ENCODE measurements at places on chromosomes 1 and 21.

DNA sequence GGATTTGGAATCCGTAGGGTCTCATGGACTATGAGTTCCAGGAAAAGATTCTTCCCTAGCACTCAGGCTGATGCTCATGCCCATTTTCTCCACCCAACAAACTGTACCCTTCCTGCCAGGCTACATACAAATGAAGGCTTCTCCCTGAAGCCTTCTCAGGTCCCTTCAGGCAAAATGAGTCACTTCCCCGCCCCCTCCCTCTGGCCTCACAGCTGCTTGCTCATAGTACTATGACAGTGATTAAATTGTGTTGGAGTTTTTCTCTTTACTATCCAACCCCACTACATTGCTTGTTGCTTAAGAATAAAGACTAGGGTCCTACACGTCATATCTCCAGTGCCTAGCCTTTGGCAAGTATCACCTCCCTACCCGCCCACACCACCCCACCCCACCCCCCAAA lies 207.6 kb upstream of the NFIA start:
- DNase-seq = no peak

DNA sequence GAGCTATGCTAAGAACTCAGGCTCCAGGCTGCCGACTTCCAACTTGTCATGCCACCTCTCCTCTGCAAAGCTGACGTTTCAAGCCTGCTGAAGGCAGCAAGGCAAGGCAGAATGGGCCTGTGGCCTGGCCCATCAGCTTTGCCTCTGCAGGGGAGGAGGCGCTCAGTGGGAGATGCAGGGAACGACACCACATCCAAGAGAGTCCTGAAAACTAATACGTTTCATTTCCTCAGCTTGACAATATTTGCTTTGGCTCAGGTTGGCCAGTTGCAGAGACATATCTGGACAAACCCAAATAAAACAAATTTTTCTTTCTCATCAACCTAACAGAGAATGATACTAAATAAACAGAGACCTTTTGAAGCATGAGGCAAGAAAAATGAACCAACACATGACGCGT lies 35.3 kb downstream of the BEND5 start:
- no peak for DNase-seq

DNA sequence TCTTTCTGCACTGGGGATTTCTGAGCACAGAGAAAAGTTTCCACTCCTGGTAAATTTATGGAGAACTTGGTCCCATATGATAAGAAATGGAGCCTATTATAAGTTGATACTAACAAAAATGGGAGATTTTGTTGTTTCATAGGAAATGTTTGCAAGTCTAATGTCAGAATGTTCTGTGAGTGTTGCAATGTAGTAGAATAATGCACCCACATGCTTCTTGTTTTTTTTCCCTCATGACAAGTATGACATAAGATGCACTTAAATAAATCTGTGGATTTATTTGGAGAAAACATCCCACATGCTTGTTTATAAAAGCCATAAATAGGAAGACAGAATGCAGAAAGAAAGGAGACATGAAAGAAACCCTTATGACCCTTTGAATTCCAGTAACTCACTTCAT lies 50.8 kb upstream of the KCNJ6 start:
- DNase-seq = no peak

- DNase-seq = no peak
Measured at GRCh38 chr21:37061926-37062592, 10.8 kb downstream of the PIGP start.

GRCh38 chr21:34129039-34129891 lies 55.9 kb downstream of the MRPS6 start:
- peak; percentile 62 for DNase-seq

DNA sequence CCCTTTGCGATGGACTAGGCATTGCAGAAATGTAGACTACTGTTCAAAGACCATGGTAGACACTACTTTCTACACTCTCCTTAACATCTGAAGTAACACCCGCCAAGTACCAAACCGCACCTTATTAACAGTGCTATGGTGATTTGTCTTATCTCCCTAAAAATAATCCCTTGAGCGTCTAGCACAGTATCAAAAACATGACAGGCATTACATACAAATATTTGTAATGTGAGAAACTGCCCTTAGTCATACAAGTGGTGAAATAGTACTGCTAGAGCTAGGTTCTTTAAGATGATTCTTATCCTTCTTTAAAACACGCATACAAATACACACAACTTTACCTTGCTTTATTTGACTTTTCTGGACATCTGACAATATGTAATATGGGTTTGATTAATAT lies 27.2 kb downstream of the PUM1 start:
- no peak for DNase-seq

- DNase-seq = no peak
Measured at GRCh38 chr1:75785320-75785982, 605 bp upstream of the RABGGTB start.

- no peak for DNase-seq
Measured at GRCh38 chr1:229161740-229162139, 109.2 kb upstream of the RAB4A start.

DNA sequence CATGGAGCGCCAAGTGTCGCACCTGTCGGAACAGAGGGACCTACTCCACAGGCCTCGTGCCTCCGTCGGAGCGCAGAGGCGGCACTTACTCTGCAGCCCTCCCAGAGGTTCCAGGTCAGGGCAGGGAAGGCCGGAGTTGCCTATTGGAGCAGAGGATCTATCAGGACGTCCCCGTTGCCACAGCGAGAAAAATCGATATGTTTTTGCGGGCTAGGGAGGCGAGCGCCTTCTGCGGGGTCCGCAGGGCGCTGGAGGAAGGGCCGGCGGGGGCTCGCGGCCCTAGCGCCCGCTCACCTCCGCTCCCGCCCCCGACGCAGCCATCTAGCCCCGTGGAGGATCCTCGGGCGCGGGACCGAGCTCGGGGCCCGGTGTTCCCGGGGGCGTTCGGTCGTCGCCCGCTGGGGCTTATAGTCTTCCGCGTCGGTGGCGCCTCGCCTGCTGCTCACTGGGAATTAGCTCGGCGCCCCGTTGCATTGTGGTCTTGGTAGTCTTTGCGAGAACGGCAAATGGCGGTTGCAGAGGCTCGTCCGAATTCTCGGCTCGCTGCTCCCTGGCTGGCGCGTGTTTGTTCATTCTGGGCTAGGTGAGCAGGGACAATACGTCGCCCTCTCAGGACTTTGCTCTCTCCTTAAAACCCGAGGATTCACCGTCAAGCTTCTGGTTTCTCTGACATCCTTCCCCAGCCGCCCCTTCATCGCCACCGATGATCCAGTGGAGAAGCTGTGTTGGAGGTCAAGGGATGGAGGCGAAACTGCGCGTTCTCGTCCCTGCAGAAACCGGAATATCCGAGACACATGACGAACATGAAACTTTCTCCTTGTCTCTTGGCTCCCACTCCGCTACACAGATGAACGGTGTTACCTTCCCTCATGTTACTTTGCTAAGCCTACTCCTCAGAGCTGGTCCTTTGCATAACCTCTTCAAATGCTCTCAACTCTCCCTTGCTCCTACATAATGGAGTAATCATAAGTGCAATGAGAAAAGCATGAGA lies at the start of gene JTB:
JTB (minus strand) TSS at position 425 of the 991 bp plus-strand sequence; CDS start at position 3, 422 bp downstream.
- DNase-seq = peak; percentile 45

GRCh38 chr1:5232537-5232936 lies 578.1 kb downstream of the AJAP1 start:
- DNase-seq = no peak

DNA sequence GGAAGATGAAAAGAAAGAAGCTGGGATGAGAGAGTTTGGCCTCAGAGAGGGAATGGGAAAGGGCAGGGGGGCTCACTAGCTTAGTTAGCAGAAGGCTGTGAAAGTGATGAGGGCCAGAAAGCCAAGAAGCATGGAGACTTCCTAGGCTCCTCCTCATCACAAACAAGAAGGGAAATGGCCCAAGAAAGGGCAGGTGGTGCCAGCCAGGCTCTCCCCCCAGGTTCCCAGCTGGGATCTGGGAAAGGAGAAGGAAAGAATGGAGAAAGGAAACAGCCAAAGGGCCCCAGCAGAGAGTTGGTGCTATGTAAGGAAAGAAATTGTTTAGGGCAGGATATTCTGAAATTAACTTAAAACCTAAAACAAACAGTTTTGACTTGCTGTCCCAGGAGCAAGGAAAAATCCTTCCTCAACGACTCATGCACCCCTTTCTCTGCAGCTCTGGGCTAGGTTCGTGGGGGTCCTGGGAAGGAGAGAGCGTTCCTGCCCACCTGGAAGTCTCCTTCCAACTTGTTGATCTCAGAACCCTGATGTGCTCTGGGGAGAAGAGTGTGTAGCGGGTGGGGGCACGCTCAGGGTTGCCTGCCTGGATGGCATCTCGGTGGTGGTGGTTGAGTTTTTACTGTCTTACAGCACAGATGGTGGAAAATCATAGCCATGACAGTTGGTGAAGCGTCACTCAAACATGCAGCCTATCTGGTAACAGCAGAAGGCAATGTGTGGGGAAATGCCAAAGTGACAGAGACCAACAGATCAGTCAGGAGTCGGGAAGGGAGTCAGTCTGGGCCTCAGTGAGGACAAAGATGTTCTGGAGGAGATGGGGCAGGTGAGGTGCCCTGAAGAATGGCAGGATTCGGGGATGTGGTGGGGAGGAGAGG lies 147.3 kb downstream of the CLIC6 start:
- no peak for DNase-seq

GRCh38 chr1:9238550-9238949 lies 4.0 kb downstream of the H6PD start:
- DNase-seq = no peak

DNA sequence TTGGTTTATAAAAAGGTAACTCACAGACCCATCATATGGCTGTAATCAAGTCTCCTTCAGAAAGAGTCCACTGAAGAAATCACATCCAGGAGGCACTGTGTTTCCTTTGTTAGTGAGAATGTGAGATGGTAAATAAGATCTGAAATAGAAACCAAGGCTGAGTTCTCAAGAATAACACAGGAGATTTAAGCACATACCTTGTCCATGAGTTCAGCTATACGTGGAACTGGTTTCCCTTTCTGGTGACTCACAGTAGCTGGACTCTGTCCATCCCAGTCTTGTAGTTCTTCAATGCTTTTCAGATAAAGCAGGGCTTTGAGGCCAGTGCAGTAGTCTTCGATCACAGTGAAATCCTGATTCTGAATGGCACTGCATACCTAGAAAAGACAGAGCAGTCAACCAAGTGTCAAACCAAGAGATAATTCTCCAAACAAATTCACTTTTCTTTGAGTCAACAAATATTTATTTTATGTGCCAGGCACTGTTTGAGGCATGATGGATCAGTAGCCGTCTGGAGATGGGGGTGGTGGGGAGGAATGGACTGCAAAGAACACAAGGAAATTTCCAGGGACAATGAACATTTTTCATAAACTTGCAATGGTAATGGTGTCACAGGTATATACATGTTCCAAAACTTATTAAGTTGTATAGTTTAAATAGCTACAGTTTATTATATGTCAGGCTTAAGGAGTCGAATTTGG lies 471.4 kb downstream of the PTBP2 start:
- DNase-seq = no peak

GRCh38 chr1:35619237-35620121 lies 21.8 kb downstream of the PSMB2 start:
- DNase-seq = no peak

DNA sequence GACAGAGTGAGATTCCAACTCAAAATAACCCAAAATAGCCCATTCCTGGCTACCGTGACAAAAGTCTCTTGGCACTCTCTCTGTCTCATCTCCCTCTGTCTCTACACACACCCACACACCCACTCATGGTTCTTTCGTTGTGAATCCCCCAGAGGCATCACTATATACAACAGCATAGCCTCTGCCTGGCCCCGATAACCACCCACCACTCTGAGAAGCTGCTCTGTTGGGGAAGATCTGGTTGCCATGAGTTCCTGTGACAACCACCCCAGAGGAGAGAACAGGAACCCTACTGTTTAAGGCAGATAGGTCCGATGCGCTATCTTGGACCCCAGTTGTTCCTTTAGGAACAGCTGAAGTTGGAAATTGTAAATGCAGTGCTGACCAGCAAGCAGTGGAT lies 70.4 kb upstream of the LYST start:
- no peak for DNase-seq

DNA sequence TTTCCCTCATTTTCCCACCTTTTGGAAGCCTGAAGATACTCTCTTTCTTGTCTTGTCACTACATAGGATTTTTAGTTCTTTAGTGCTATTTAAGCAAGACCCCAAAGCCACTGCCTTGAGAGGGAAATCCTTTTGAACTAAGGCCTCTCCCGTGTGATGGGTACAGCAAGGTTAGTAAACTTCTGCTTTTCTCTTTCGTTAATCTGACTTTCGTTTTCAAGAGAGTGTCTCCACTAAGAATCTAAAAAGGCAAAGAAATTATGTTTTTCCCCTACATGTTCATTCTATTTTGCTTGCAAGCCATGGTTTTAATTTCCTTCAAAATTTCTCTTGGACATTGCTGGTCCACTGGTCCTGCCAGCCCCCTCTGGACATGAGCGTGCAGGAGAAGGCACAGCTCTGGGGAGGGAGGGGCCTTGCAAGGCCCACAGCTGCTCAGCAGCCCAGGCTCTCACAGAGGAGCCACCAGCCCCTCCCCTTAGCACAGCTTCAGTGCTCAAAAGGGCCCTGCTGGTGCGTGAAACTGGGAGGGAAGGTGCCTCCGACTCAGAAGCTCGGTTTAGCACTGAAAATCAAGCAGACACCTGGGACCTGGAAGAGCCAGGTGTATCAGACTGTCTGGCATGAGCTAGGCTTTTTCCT lies 210.9 kb upstream of the GALNT2 start:
- no peak for DNase-seq

- no peak for DNase-seq
Measured at GRCh38 chr1:45979074-45979777, 153.2 kb downstream of the PIK3R3 start.

DNA sequence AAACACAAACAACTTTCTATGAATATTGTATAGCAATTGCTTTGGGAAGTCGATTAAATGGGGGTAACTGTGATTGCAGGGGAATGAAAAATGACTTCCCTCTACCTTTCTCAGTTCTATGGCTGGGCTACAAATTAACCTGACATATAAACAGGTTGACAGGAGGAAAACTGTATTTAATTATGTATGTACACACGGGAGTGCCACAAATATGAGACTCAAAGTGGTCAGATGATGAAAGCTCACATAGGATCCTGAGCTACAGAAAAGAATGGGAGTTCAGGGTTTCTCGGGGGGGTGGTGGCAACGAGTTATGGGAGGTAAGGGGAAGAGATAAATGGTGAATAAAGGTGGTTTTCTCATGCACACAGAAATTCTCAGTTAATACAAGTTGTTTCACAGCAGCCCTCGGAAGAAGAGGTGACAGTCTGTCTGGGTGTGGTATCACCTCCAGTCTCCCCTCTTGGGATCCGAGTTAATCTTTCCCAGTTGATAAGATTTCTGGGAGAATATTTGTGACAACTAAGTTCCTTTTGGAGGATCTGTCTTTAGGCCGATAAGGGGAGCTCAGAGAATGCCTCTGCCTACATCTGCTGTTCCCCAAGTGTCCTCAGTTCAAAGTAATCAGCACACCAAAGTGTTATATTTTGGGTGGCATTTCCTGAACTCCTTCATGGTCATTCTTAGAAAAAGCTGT lies 26.3 kb downstream of the GADD45A start:
- no peak for DNase-seq

DNA sequence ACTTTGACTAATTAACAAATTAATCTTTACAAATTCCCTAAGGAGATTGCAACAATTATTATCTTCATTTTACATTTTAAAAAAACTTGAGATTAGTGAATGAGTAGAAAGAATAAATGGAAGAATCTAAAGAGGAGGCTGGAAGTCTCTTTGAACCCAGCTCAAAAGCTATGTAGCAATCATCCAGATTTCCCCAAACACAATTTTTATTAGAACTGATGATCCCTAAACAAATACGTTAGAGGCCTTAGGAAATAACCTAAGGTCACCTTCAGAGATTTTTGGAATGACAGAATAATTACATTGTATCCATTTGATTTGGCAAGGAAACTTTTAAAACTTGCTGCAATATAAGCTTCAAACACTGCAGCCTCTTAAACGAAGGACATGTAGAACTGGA lies 242.4 kb upstream of the LYPLAL1 start:
- DNase-seq = no peak

- no peak for DNase-seq
Measured at GRCh38 chr1:59598120-59598440, 216.7 kb upstream of the HOOK1 start.

Data from NCI-H446 treated with DMSO at 0.1 percent for 48 hours (cell line).